Fibroblast of the conjunctiva (primary cell): ENCODE measurements at places on chromosomes 1 and 21.

- DNase-seq: no peak
Measured at GRCh38 chr1:225378880-225379279, 49.0 kb downstream of the LBR start.

GRCh38 chr1:9561429-9561828, 22.2 kb downstream of the SLC25A33 start:
- DNase-seq: peak; percentile 86

DNA sequence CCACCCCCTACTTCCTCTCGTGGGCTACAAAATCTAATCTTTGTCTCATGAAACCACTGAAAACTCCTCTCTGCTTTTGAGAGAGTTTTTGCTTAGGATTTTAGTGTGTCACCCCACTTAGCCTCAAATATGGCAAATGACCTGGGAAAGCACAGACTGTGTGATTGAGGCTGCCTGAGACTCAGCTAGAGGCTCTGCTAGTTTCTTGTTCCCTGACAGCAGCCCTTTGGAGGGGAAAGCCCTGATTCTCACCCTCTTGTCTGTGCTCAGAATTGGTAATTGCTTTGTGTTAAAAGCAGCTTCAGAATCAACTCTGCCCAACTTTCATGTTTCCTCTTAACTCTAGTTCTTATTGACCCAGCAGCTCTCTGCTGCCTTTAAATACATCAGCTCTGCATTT, 85.6 kb upstream of the ZP4 start:
- DNase-seq: no peak

DNA sequence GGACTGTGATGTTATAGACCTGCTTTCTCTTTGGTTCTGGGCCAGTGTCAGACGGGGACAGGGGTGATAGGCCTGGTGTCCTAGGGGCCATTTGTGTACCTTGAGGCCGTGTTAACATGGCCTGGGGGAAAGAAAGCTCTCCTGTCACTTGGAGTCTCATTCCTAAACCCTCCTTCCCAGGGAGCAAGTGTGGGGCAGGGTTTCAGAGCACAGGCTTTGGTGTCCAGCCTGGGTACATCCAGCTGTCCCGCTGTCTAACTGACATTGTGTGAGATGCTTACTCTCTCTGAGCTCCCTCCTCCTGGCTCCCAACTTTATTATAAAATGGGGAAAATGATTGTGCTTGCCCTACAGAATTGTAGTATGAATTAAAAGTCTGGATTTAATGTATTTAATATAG, 32.6 kb upstream of the EPHA8 start:
- DNase-seq: no peak

GRCh38 chr1:221655766-221656305, 86.1 kb downstream of the DUSP10 start:
- no peak for DNase-seq

DNA sequence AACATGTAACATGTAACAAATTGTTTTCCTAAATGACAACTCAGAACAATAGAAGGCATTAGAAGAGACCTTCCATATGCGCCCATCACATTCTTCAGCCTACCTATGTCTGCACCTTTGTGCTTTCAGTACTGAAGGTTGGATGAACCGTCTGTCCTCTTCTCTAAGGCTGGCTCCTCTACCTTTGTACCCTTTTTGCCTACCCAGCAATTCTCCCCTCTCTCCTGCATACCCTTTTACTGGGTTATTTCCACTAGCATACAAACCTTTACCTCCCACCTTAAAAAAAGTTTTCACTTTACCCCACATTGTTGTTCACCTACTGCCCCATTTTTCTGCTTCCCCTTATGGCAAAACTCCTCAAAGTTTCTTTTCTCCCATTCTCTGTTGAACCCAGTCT, 5.2 kb downstream of the PIGV start:
- DNase-seq: no peak
